ENCODE measurements at places on chromosomes 11 and 22. TPM values are rescaled to one million over a fixed set of nuclear protein-coding genes. Genes with fewer than 3 reads are reported as not detected.

OR10A2 gene
- not detected for polyA plus RNA-seq

BTG4 gene
- not detected for polyA plus RNA-seq

PMM1 gene
- polyA plus RNA-seq: 52.4 TPM

MOGAT2 gene
- polyA plus RNA-seq: 98.5 TPM

UCP2 gene
- 117 TPM for polyA plus RNA-seq

MMP27 gene
- polyA plus RNA-seq: not detected

NCR3LG1 gene
- not detected for polyA plus RNA-seq

HEPN1 gene
- polyA plus RNA-seq: not detected

NCF4 gene
- polyA plus RNA-seq: 25.2 TPM

C1QTNF5 gene
- 4.9 TPM for polyA plus RNA-seq

PRR33 gene
- polyA plus RNA-seq: not detected

MRTFA gene
- 10.8 TPM for polyA plus RNA-seq

HIC2 gene
- 1.2 TPM for polyA plus RNA-seq

USP35 gene
- polyA plus RNA-seq: 1.2 TPM

CDC42EP1 gene
- polyA plus RNA-seq: 22.2 TPM

HEPHL1 gene
- polyA plus RNA-seq: not detected

HSPB2 gene
- 0.69 TPM for polyA plus RNA-seq

OR52E8 gene
- polyA plus RNA-seq: not detected

DCHS1 gene
- polyA plus RNA-seq: under 0.01 TPM

CLDN5 gene
- 3.5 TPM for polyA plus RNA-seq

MAJIN gene
- not detected for polyA plus RNA-seq

GGA1 gene
- 77.4 TPM for polyA plus RNA-seq

TMPRSS6 gene
- 1.8 TPM for polyA plus RNA-seq

CTSF gene
- 3.5 TPM for polyA plus RNA-seq

MMP3 gene
- polyA plus RNA-seq: 1.3 TPM

RAB38 gene
- polyA plus RNA-seq: 1.3 TPM

MN1 gene
- polyA plus RNA-seq: 1.2 TPM

GLYATL2 gene
- polyA plus RNA-seq: 0.06 TPM

SYCE3 gene
- polyA plus RNA-seq: not detected

TNKS1BP1 gene
- 68.4 TPM for polyA plus RNA-seq

KCNJ11 gene
- 0.60 TPM for polyA plus RNA-seq
